Posterior cingulate gyrus (tissue), 11 donors: ENCODE measurements at places on chromosomes 16 and 17.

- no peak for DNase-seq
Measured at GRCh38 chr16:86380030-86380429, 130.3 kb upstream of the FOXF1 start.

DNA sequence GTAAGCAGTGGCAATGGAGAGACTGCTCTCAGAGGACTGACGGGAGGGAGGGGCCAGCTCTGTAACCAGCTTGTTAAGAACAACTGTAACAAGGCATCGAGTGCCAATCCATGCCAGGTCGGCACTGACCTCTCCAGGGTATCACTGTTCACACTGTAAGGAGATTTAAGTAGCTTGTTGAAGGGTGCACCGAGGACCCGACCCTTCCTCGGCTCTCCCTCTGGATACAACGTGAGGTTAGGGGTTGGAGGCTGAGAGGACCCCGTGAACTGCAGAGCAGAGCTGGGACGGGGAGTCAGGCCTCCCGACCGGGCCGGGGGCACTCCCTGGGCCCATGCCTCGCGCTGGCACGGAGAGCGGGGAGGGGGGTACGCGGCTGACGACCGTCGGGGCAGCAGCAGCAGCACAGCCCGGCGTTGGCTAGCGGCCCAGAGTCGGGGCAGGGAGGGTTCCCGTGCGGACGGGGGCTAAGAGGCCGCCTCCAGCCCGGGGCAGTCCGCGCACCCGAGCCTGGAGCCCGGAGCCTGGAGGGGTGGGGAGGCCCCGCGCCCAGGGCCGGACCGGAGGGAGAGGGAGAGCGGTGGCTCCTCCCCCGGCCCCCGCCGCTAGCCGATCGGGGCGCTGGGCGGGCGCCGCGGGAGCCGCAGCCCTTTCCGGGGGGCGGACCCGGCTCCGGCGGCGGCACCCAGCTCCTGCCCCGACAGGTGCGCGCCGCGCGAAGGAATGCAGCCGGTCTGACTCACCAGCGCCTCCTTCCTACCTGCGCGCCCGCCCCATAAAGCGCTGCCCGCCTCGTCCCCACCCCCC is at the start of gene ITGB4:
Gene ITGB4 (plus strand): TSS at position 804 of the 807 bp plus-strand sequence. CDS start 3,245 bp downstream, outside the sequence.
- peak; percentile 77 for DNase-seq

DNA sequence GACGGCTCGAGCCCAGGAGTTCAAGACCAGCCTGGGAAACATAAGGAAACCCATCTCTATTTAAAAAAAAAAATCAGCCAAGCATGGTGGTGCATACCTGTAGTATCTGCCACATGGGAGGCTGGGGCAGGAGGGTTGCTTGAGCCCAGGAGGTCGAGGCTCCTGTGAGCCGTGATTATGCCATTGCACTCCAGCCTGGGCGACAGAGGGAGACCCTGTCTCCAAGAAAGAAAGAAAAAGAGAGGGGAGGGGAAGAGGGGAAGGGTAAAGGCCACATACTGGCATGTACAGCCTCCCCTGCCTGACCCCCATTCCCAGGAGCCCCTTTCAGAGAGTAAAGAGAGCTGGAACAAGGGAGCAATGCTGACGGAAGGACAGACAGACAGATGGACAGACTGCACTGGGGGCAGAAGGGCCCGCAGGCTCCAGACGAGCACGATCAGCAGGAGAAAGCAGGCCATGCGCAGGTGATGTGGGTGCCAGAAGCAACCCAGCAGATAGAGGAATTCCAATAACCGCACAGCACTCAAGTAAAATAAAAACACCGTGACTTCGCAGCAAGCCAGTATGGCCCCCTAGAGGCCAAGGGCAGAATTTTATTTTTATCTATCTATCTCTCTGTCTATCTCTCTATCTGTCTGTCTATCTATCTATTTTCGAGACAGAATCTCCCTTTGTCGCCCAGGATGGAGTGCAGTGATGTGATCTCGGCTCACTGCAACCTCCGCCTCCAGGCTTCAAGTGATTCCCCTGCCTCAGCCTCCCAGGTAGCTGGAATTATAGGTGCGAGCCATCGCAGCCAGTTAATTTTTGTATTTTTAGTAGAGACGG is 27.1 kb upstream of the SNN start:
- peak; percentile 86 for DNase-seq

GRCh38 chr16:81831722-81832126 is 52.6 kb downstream of the PLCG2 start:
- peak; percentile 14 for DNase-seq

DNA sequence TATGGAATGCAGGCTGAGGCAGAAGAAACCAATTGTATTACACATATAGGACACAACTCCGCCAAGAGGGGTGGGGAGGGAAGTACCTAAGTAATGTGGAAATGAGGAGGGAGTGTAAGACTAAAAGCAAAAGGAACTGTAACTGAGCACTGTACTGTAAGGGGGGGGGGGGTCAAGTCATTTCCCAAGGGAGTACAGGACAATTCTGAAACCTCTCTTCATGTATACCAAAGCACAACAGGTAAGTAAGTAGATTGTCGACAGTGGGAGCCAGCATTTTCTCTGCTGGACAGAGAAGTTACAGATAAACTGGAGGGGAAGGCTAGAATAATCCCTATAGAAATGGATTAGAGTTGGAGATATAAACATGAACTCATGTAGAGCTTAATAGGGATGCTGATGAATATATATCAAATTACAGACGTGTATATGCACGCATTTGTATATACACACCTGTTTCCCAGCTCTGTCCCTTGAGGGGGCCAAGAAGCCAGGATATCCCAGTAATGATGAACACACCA is 6.4 kb downstream of the USP22 start:
- DNase-seq: no peak

- DNase-seq: no peak
Measured at GRCh38 chr16:29974291-29975133, 844 bp downstream of the TAOK2 start.

DNA sequence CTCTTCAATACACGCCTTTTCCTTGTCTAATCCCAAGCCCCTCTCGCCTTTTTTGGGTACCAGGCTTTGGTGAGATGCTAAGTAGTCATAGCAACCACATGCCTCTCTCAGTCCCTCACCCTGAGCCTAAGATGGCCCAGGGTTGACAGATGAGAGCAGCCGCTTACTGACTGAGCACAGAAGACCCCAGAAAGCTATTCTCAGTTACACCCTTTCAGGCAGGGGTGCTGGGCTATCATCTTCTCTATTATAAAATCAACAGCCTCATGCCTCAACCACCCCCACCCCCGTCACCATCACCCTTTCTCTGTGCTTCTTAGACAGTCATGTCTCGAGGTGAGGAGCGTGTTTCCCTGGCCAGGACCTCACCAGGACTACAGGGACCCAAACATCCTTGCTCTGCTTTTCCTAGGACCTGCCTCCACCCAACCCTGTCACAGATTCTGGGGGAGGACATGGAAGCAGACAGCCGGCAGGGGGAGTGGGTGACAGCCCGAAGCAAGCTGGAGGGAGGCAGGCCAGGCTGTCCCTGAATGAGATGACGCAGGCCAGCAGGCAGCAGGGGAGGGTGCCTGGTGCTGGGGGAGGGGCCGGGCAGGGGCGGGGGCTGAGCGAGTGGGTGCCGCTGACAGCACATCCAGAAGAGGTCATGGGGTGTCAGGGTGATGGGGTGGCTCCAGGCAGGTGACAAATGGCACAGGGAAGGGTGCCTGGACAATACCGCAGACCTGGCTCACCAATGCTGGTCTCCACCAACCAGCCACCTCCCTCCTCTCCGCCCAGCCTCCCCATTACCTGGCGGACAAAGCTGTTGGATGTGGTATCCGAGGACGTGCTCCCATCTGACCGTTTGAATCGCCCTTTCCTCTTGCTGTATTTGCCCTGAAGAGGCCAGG is 3.1 kb downstream of the CACNB1 start:
- DNase-seq: peak; percentile 78

DNA sequence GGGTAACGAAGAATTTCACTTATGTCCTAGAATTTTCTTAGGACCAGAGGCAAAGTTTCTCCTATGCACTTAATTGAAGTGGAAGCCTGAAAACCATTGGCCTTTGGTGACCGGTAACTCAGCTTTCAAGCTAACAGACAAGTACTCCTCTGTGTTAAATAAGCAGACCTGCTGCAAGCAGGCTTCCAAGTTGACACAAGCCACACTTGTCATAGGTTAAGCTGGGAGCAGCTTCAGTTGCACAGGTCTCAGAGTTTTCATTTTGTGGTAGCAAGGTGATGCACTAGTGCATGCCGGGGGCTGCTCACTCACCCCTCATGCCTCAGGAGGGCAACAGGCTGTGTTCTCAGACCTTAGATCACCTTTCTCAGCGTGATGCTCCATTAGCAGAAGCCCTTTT is 399.9 kb downstream of the UTP18 start:
- DNase-seq: no peak

GRCh38 chr16:3174618-3175148 is 13.3 kb upstream of the OR1F1 start:
- DNase-seq: no peak

DNA sequence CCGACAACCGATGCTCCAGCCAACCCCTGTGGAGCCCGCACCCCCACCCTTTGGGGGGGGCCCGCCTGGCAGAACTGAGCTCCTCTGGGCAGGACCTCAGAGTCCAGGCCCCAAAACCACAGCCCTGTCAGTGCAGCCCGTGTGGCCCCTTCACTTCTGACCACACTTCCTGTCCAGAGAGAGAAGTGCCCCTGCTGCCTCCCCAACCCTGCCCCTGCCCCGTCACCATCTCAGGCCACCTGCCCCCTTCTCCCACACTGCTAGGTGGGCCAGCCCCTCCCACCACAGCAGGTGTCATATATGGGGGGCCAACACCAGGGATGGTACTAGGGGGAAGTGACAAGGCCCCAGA is 17.9 kb downstream of the NGFR start:
- DNase-seq: no peak

DNA sequence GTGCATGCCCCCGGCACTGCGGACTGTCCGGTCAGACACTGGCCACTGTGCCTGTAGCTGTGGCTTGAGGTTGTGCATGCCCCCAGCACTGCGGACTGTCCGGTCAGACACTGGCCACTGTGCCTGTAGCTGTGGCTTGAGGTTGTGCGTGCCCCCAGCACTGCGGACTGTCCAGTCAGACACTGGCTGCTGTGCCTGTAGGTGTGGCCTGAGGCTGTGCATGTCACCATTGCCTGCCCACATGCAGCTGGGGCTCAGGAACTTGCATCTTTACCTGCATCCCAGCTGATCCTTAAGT is 5.2 kb downstream of the MTHFSD start:
- no peak for DNase-seq

- no peak for DNase-seq
Measured at GRCh38 chr16:79811541-79811940, 211.0 kb upstream of the MAF start.

- DNase-seq: no peak
Measured at GRCh38 chr17:80047176-80047575, 10.7 kb downstream of the CCDC40 start.
